ENCODE measurements at places on chromosomes 4 and X.

GRCh38 chr4:105836537-105836936, 58.7 kb upstream of the NPNT start:
- no peak for DNase-seq

DNA sequence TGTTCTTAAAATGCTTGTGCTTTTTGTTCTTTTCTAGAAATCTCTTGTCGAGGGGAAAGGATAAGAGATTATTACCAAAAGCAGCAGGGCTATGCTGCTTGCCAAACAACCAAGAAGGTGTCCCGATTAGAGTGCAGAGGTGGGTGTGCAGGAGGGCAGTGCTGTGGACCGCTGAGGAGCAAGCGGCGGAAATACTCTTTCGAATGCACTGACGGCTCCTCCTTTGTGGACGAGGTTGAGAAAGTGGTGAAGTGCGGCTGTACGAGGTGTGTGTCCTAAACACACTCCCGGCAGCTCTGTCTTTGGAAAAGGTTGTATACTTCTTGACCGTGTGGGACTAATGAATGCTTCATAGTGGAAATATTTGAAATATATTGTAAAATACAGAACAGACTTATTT, 81.5 kb upstream of the PACRGL start:
- DNase-seq = no peak

GRCh38 chrX:17814557-17814956, 46.5 kb downstream of the RAI2 start:
- DNase-seq = peak; percentile 11

GRCh38 chr4:115609631-115610030, 496.2 kb upstream of the NDST4 start:
- no peak for DNase-seq

DNA sequence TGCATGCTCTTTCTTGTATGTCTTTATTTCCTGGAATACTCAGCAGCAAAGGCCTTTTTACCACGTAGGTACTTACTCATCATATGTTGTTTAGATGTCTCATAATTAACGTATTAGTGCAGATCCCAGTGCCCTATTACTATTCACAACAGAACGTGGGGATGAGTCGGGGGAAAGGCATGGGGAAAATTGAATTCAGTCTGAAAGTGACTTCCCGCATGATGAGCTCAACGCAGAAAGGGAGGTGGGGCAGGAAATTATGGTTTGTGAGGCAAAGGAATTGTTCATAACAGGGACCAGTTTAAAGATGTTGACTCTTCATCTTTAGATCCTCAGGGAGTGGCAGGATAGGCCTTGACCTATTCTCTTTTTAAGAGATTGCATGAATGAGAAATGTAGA, 2.0 kb upstream of the TMPRSS11D start:
- peak; percentile 64 for DNase-seq

- DNase-seq = no peak
Measured at GRCh38 chrX:40106676-40107290, 9.0 kb upstream of the BCOR start.

GRCh38 chrX:69107747-69108401, 57.4 kb downstream of the PJA1 start:
- no peak for DNase-seq

GRCh38 chr4:17817027-17817426, 6.2 kb downstream of the NCAPG start:
- no peak for DNase-seq

- DNase-seq = peak; percentile 91
Measured at GRCh38 chr4:145954924-145955339, 16.3 kb upstream of the ZNF827 start.

DNA sequence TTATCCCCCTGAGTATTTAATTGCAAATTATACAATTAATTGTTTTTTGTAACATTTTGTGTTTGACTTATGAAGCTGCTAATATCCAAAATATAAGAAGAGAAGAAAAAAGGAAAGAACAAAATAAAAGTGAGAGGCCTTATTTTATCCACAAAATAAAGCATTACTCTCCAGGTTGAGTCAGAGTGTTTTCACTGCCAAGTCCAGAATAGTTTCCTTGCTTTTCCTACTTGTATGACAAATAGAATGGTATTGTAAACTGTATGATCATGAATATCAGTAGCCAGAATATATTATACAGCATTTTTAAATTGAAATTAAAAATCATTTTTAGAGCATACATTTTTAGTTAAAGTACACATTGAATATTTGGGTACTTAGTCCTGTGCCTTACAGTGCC, 237.8 kb downstream of the NDST4 start:
- DNase-seq = no peak

DNA sequence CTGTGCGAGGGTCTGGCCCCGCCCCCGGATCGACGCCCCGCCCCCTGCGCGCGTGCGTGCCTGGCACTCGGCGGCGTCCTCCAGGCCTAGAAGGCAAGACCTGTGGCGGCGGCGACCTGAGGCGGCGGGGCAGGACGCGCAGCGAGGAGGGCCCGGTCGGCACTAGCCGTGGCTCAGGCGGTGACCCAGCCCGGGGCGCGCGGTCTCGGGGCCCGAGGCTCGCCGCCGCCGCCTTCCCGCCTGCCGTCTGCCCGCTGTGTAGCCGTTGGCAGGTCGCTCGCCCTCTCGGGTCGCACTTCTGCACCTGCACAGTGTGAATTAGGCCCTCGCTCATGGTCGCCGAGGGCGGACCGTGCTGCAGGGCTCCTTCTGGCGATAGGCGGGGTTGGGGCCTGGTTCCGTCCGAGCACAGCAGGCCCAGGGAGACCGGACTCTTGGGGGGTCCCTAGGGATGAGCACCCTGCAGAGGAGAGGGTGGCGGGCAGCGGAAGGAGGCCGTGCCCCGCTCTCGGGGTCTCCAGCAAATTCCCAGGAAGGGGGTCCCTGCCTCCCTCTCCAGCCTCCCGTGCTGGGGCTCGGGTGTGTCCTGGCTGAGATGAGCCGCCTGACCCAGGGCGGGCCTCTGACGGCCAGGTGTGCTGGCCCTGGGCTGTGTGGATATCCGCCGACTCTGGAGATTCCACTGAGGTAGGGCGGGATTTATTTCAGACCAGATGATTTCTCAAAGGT, 557 bp upstream of the FAM53A start:
- DNase-seq = no peak

All from HS-27A (cell line).